ENCODE measurements at places on chromosomes 2 and 18.

DNA sequence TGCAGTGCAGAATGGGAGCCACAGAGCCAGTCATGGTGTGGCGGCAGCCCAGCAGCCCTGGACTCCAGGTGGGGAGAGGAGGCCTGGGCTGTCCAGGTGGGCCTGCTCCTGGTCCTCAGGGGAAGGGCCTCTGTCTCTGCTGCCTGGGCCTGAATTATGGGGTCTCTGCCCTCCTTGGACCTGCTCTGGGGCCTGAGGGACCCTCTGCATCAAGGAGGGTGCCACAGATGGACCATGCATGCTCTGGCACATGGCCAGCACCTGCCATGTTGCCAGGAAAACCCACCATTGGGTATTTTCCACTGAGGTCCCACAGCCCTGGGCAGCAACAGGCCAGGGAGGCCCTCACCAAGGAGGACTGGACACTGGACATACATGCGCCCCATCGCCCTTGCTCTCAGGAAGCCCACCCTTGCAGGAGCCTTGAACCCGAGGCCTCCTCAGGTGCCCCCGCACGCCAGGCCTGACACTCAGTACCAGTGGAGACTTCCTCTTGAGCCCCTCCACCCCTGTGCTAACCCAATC lies 107.1 kb downstream of the NDUFA10 start:
- no peak for ATAC-seq

- no peak for ATAC-seq
Observed at GRCh38 chr18:36759167-36759776, 69.5 kb downstream of the TPGS2 start.

DNA sequence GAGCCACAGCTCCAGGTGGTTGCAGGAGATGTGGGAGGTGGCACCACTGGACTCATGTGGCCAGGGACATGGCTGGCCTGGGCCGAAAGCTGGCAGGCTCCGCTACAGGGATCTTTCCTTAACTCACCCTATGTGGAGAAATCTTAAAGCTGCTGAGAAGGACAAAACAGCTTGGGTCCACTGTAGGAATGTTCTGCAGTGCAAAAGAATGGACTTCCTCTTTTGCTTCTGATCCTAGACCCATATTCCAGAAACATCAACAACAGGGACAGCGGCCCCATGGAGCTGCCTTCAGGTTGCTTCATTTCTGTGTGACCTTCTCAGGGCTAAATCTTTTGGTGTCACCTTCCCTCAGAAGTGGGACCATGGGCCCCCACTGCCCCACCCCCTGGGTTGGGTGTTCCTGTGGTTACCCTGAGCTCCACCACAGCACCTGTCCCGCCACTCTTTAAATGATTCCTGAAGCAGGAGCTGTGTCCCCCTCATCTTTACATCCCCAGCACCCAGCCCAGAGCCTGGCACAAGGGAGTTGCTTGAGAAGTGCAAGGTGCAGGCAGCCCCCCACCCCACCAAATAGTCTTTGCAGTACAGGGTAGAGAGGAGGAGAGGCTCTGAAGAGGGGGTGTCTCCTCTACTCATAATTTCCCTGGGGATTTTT lies 205.8 kb downstream of the ZBTB7C start:
- ATAC-seq = no peak

GRCh38 chr18:55731594-55732042 lies 143.6 kb upstream of the TCF4 start:
- ATAC-seq = no peak

DNA sequence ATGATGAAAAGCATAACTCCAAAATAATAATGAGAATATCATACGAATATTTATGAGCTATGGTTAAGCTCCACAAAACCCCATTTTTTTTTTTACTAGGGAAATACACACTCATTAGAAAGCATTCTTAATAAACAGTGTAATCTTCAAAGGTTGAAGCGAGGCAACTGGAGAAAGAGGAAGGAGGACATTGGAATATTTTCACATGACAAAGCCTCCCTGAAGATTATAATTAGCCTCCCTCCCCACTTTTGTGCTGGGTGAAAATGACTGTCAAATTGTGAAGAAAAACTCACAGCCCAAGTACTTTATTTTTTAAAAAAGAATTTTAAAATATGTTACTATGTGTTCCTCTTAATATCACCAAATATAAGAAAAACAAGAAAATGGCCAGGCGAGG lies 64.1 kb upstream of the NFU1 start:
- ATAC-seq = no peak

- ATAC-seq = no peak
Observed at GRCh38 chr2:132618734-132619133, 51.3 kb downstream of the LYPD1 start.

GRCh38 chr2:56587456-56587855 lies 403.7 kb downstream of the CCDC85A start:
- no peak for ATAC-seq

All from gastroesophageal sphincter (tissue), 4 donors.